ENCODE measurements at places on chromosomes 3 and 15.

GRCh38 chr3:115626721-115627120 lies 3.4 kb downstream of the GAP43 start:
- no peak for DNase-seq

- DNase-seq: no peak
Measured at GRCh38 chr3:72636969-72637597, 211.2 kb downstream of the SHQ1 start.

- DNase-seq: no peak
Measured at GRCh38 chr15:44033894-44034293, 161.2 kb downstream of the FRMD5 start.

DNA sequence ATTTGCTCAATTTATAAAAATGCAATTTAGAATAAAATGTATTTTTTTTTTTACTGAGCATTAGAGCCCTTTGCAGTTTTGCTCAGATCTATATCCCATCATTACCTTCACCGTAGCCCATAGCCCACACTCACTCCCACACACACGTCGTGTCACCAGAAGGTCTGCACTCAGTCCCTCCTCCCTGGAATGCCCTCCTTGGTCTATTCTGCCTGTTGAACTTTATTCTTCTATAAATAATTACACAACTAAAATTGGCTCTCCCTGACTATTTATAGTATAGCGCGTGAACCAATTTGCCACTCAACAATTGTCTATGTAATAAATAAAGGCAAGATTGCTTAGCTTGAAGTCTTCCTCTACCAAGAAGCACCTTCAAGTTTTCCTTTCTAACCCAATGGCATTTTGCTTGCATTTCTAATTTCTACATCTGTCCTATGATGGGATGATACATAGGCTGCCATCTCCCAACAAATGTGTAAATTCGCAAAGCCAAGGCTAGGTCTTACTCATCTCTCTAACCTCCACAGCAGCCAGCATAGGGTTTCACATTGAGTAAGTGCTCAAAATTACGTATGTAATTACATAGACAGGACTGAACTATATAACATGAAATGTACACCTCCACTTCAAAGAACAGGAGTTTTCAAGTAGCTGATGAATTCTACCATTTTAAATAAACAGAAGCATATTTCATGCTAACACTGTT lies 172.0 kb upstream of the HES1 start:
- no peak for DNase-seq

- no peak for DNase-seq
Measured at GRCh38 chr3:49877716-49878115, 8.0 kb upstream of the CAMKV start.

- no peak for DNase-seq
Measured at GRCh38 chr3:122665881-122666280, 14.8 kb upstream of the PARP14 start.

DNA sequence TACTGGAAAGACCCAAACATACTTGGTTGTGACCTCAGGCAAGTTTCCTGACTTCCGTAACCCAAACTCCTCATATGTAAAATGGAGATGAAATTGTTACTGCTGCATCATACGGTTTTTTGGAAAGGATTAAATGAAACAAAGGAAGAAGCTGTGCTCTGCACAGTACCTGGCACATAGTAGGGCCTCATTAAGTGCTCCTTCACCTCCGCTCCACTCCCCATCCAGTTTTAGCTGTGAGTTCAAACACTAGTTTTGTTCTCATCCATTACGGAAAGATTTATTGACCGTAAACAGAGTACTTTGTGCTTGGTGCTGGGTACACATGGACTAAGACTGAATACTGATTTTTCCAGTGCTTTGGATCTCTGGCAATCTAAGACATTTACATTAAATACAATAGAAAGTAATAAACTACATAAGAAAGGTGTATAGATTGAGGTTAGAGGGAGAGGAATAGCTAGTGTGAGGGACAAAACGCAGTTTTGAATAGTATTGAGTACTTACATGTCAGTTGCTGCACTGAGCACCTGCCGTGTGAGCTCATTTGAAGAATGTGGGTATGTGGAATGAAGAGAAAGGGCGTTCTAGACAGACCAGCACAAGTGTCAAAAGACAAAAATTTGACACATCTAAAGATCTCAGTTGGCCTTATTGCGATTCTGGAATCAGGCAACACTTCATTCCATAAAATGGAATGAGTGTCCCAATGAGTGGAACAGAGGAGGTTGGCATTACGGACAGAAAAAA lies 594 bp upstream of the ICE2 start:
- DNase-seq: no peak

DNA sequence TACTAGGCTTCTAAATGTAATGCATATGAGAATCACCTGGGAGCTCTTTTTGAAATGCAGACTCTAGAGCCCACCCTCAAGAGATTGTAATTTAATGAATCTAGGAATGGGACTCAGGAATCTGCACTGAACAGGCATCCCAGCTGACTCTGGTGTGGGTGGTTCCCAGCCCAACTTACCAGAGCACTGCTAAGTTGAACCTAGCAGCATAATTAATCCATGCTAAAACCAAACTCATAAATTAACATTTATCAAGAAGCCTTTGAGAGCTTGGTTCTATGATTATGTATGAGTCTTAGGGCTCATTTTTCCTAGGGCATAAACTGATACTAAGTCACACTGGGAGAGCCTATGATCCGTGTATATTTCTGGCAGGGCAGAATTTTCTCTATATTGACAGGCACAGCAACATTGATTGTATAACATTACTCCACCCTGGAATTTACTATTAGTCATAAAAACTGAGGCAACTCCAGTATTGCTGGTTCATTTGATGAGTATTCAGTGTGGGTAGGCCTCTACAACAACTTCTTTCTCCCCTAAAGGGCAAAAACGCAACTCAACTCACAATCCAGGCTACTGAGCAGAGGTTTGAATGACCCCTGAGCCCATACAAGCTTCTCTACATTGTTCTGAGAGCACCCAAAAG lies 10.7 kb upstream of the CSTA start:
- DNase-seq: no peak

GRCh38 chr15:86870846-86871245 lies 791.2 kb downstream of the AGBL1 start:
- DNase-seq: no peak

GRCh38 chr3:166243511-166243910 lies 406.3 kb upstream of the BCHE start:
- no peak for DNase-seq

DNA sequence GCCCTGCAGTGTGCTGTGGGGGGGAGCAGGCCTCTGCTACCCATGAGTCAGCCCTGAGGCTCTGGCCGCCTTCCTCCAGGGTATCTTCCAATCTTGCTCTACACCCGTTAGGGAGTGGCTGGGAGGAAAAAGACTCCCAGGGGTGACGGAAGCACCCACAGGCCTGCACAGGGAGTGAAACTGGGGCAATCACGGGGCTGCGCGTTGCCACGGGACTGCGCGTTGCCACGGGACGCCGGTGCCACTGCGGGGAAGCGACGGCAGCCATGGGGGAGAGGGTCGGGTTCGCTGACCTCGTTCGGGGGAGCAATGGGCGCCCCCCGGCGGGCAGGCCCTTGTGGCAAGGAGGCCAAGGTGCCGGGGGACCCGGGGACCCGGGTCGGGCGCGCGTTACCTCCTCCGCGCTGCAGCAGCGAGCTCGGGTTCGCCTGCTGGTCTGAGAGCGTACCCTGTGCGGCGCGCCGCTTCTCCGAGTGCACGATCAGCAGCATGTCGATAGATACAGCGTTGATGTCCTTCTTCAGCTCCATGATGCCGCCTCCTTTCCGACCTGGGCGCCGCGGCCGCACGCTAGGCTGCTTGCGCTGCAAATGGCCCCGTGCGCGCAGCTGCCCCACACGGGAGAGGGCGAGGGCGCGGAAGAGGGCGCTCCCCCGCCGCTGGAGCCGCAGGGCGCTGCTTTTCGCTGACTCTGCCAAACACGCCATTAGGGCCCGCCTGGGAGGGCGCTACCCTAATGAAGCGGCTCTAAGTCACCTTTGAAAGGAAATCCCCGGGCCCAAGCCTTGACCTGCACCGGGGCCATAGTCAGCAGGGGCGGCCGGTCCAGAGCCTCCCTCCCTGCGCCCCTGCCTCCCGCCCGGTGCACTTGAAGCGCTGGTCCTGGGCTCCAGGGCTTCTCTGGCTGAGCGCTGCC lies at the start of gene KY:
KY (minus strand) TSS at position 592 of the 916 bp plus-strand sequence; CDS start at position 530, 62 bp downstream.
- no peak for DNase-seq

DNA sequence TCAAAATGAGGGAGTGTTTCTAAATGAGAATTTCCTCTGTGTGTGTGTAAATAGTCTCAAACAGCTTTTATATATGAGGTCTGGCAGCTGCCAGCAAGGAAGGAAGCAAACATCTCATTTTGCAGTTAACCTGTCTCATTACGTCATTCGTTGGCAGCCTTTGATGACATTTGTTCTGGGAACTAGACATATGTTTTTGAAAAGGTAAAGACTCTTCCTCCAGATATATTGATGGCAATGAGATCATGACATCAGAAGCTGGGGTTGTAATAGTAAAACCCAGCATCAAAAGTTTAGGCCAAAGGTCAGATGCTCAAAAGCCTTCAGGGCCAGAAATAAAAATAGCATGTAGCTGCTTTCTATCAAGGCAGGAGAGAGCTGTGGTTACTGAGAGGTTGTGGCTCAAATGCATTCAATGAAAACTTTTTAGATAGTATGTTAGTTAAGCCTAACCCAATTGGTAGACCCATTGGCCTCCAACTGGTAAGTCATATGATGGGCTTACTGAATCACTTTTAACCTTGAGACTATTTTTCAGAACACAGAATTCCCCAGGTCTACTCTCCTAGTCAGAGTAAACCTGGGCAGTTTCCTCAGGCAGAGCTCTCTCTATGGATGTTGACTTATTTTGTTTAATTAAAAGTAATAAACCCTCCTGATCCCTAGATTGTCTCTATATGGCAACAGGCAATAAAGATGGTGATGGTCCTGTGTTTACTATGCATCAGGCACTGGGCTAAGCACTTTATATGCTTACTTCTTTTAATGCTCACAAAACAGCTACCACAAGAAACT lies 386.5 kb upstream of the CFAP20DC start:
- no peak for DNase-seq

DNA sequence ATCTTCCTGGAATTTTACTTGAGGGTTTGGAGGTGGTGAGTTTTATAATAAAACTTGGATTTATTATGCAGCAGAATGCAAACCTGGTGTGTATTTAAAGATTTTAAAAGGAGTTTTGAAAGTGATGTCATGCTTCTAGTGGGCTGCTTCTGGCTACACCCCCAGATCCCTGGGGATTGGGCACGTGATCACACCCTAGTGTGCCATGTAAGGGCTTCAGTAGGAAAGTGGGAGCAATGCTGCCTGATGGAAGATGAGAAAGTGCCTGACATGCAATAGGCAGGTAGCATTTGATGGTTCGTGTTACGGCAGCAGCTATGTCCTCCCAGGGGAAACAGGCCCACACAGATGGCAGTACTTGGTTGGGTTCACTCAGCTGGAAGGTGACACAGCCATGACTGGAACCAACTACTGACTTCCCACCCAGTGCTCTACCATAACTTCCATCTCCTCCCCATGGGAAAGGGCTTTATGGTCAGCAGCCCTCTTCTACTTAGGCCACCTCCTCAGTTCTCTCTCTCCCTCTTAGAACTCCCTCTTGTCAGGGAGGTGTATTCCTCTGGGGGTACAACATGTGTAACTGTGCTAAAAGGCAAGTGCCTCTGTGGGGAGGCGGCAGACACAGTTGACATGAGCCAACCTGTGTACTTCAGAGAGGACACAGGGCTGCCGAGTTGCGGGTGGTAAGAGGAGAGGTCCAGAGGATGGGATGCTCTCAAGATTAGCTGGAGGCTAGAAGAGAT lies 5.6 kb downstream of the ITPKA start:
- no peak for DNase-seq

DNA sequence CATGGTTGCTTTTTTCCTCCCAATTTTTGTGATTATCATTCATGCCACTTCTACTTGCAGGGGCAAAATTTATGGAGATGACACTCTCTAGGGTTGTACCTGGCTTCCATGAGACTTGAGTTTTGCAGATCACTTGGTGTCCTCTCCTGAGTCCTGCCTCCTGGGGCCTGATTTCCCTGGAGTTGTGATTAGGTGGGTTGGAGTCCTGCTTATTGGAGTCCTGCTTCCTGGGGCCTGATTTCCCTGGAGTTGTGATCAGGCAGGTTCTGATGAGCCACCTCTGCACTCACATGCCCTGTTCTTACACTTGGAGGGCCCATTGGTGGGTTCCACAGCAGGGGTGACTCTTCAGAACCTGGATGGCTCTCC lies 102.0 kb downstream of the PDCD6IP start:
- DNase-seq: no peak

DNA sequence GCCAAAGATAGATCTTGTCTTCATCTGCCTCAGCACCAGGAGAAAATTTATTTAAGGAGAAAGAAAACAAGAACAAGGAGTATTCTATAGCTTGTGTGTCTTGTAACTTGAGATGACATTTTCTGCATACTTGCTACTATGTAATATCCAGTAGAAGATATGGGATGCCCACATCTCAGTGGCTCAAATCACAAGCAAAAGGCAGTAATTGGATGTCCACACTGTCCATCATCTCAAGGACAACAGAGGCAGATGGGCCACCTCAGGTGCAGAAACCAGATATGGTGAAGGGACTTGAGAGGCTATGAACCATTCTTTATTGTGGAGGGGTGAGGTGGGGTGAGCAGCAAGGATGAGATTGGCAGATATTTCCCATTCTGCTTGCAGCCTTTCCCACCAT lies 309.0 kb downstream of the GBE1 start:
- DNase-seq: no peak

GRCh38 chr15:28892789-28893610 lies 7.2 kb downstream of the APBA2 start:
- DNase-seq: no peak
